ENCODE measurements at places on chromosomes 2 and 18. TPM values are rescaled to one million over a fixed set of nuclear protein-coding genes. Genes with fewer than 3 reads are reported as not detected.

Gene CAPN14
- total RNA-seq: not detected

Gene RAPGEF4
- 12.3 TPM for total RNA-seq

Gene KRTCAP3
- total RNA-seq: 112 TPM

DNA sequence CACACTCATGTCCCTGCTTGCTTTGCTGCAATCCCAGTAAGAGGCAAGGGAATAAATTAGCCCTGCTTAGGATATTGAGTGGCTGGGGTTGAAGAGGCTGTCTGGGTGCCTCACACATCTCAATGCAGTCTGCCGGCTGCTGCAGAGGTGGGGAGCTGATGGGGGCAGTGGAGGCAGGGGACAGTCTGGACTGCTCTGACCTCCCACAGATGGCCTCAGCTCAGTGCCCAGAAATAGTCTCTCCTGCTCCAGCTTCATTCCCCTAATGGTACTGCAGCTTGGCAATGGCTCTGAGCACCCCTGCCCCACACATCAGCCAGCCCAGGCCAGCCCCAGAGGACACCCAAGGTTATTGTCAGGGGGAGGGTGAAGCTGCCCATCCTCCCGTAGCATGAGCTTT is 21.5 kb upstream of the TNS1 start:
- H3K4me1 ChIP-seq: no peaks in the 10 kb centered on the region
- H3K36me3 ChIP-seq: no peaks in the 10 kb centered on the region
- no peak overlapping the region for H3K27ac ChIP-seq
- peak; percentile 1 for DNase-seq

GRCh38 chr2:230956827-230957755 is 32.0 kb upstream of the GPR55 start:
- H3K27ac ChIP-seq: no peak overlapping the region
- peaks cover 6% of the 10 kb centered on the region for H3K4me1 ChIP-seq
- peak overlapping the region; percentile 50 for H3K4me3 ChIP-seq

DNA sequence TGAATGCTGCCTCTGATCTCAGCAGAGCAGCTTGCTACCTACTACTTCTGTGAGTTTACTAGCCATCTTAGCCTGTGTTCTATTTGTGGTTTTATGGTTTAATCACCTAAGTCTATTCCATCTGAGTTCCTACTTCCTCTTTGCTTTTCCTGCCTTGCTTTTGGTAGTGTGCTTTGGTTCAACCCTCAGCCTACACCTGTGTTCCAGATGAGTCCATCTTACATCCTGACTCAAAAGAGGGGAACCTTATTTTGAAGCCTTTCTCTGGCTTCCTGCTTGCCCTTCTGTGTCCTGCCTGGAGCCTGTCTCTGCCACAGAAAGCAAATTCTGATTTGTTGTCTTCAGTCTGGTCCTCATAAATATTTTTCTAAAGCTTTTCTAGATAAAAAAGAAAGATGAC is 530.3 kb upstream of the MEX3C start:
- no peak overlapping the region for H3K4me3 ChIP-seq
- H3K27me3 ChIP-seq: no peaks in the 10 kb centered on the region
- no peak for DNase-seq
- H3K27ac ChIP-seq: no peak overlapping the region
- H3K36me3 ChIP-seq: no peaks in the 10 kb centered on the region
- H3K4me1 ChIP-seq: no peaks in the 10 kb centered on the region

DNA sequence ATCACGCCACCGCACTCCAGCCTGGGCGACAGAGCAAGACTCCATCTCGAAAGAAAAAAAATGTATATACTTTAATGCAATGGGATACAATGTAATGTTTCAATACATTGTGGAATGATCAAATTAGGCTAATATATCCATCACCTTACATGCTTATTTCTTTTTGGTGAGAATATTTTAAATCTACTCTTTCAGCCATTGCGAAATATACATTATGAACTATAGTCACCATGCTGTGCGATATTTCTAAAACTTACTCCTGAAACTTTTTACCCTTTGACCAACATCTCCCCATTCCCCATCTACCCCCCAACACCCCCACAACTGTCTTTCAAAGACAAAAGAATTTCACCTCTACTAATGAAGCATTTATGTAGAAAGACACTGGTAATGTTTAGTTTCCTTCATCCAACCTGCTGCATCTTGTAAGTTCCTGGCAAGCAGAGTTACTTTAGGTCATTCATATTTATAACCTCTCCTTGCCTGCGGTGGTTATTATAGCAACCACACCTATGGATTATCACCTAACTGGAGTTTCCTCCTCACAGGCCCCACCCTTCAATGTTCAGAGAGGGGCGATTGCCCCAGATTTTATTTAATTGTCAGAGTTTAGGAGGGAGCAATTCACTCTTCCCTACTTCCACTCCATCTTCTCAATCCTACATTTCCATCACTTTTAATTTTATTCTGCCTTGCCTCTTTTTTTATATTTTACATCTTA is 1.2 kb upstream of the ME2 start:
- H3K27me3 ChIP-seq: no peaks in the 10 kb centered on the region
- peak overlapping the region; percentile 99 for H3K27ac ChIP-seq
- peak overlapping the region; percentile 71 for H3K4me3 ChIP-seq
- no peaks in the 10 kb centered on the region for H3K36me3 ChIP-seq

GRCh38 chr2:27025281-27025800 is 7.4 kb upstream of the TMEM214 start:
- H3K36me3 ChIP-seq: no peaks in the 10 kb centered on the region
- H3K4me1 ChIP-seq: peaks cover 17% of the 10 kb centered on the region
- no peak overlapping the region for H3K27ac ChIP-seq
- no peak overlapping the region for H3K4me3 ChIP-seq
- no peak for DNase-seq
- no peaks in the 10 kb centered on the region for H3K27me3 ChIP-seq

DNA sequence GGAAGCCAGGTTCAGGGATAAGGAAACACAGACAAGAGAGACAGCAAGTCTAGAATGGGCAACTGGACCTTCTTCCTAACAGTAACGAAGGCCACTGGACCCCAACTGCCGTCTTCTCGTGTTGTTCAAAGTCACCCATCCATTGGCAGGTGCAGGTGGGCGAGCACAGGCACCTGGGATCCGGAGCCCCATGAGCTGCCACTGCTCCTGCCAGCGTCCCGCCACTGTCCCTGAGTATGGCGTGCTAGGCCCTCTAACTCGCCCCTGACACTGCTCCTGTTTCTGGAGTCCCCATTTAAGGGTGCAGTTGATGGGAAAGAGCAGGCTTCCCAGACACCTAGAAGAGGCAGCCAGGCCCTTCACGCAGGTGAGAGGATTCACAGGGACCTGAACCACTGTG is 48.0 kb downstream of the NDUFA10 start:
- H3K4me1 ChIP-seq: no peaks in the 10 kb centered on the region
- no peak overlapping the region for H3K27ac ChIP-seq
- no peak for DNase-seq
- no peaks in the 10 kb centered on the region for H3K27me3 ChIP-seq

DNA sequence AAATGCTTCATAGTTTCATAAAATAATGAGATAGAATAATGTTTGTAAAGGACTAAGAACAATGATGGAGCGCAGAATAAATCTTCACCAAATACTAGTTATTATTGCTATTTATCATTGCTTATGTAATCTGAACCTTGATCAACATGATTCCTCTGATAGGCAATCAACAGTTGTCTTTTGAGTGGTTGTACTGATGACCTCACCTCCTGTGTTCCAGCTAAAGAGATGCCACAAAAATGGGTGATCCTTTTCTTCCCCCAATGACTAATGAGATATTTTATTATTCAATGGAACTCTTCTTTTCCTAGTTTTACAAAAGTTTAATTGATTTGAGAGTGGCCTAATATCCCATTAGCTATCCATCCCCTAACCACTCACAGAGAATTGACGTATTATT is 784.0 kb upstream of the FSHR start:
- H3K27ac ChIP-seq: no peak overlapping the region
- no peaks in the 10 kb centered on the region for H3K36me3 ChIP-seq

DNA sequence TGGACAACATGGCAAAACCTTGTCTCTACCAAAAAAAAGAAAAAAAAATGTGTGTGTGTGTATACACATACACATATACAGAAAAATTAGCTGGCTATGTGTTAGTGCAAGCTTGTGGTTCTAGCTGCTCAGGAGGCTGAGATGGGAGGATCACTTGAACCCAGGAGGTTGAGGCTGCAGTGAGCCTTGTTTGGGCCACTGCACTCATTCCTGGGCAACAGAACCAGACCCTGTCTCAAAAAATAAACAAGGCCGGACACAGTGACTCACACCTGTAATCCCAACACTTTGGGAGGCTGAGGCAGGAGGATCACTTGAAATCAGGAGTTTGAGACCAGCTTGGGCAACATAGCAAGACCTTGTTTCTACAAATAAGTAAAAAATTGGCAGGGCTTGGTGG is 2.1 kb downstream of the COQ10B start:
- no peaks in the 10 kb centered on the region for H3K36me3 ChIP-seq
- no peak overlapping the region for H3K27ac ChIP-seq
- no peaks in the 10 kb centered on the region for H3K27me3 ChIP-seq
- H3K4me1 ChIP-seq: peaks cover 10% of the 10 kb centered on the region

GRCh38 chr2:229350117-229350805 is 79.2 kb upstream of the PID1 start:
- H3K4me3 ChIP-seq: no peak overlapping the region
- no peaks in the 10 kb centered on the region for H3K36me3 ChIP-seq
- no peak overlapping the region for H3K27ac ChIP-seq
- H3K27me3 ChIP-seq: no peaks in the 10 kb centered on the region
- no peaks in the 10 kb centered on the region for H3K4me1 ChIP-seq
- DNase-seq: no peak

DNA sequence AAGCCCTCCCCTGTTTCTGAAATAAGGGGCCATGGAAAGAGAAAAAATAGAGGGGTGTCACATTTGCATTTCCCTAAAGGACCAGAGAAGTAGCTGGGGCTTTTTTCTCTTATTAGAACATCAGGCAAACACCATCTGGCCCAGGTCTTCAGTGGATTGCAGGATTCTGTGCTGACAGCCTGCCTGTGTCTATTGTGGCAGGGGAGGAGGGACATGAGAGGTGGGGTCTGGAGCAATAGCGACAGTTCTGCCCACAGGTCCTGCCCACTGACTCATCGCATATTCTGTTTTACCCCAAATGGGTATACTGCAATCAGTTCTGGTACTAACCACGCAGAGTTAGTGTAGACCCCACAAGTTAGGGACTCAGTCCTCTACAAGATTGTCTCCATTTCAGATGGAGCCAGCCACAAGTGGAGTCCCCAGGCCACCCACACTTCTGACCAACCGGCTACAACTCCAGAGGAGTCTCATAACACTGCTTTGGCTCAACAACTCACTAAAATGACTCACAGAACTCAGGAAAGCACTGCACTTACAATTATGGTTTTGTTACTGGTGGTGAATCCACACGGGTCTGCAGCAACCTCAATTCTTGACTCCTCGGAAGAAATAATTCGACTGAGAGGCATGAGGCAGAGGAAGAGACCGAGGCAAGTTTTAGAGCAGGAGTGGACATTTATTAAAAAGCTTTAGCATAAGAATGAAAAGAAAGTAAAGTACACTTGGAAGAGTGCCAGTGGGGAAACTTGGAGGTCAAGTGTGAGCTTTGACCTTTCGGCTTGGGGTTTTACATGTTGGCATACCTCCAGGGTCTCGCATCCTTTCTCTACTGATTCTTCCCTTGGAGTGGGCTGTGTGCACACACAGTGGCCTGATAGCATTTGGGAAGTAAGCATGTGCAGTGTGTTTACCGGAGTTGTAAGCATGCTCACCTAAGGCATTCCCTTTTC is 146.4 kb upstream of the SPATS2L start:
- H3K36me3 ChIP-seq: no peaks in the 10 kb centered on the region
- DNase-seq: no peak
- no peaks in the 10 kb centered on the region for H3K4me1 ChIP-seq

GRCh38 chr2:197414515-197414914 is 20.3 kb downstream of the SF3B1 start:
- H3K4me1 ChIP-seq: no peaks in the 10 kb centered on the region
- H3K27ac ChIP-seq: no peak overlapping the region
- H3K36me3 ChIP-seq: peaks cover 3% of the 10 kb centered on the region
- no peaks in the 10 kb centered on the region for H3K27me3 ChIP-seq
- H3K4me3 ChIP-seq: no peak overlapping the region

GRCh38 chr2:77831898-77832297 is 309.7 kb upstream of the LRRTM4 start:
- no peak overlapping the region for H3K27ac ChIP-seq
- H3K4me1 ChIP-seq: no peaks in the 10 kb centered on the region
- H3K4me3 ChIP-seq: no peak overlapping the region
- no peaks in the 10 kb centered on the region for H3K27me3 ChIP-seq

DNA sequence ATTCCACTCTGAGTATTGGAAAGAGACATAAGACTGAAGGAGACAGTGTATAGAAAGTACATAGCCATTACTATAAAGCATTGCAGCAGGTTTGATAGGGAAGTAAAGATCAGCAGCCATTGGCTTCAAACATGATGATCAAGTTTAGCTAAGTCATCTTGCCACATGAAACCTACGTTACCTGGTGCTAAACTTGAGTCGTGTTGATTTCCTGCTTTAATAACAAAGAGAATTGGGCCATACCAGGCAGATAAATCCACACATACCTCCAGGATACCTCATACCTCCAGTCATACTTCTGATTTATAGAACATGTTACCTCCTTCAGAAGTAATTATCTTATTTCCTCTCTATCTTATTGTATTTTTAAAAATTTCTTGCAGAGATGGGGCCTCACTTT is 10.3 kb upstream of the KYNU start:
- H3K4me1 ChIP-seq: peaks cover 17% of the 10 kb centered on the region
- no peaks in the 10 kb centered on the region for H3K27me3 ChIP-seq
- no peak overlapping the region for H3K4me3 ChIP-seq

DNA sequence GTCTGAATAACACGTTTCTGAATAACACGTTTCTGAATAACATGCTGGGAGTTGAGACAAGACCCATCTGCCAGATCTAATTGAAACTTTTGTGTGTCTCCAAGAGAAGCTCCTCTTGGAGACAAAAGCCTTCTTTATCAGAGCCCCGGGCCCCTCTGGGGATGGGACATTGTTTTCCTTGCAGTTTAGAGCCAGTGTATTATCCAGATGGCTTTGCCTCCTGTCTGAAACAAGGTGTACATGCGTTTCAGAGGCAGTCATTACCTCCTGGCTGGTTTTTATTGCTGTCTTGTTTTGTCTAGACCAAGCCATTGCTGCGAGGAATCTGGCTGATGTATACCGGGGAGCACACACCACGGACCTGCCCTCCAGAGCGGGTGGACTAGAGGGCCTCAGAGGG is 7.8 kb downstream of the FOSL2 start:
- DNase-seq: no peak
- peak overlapping the region; percentile 100 for H3K27ac ChIP-seq
- no peaks in the 10 kb centered on the region for H3K27me3 ChIP-seq
- H3K4me3 ChIP-seq: no peak overlapping the region
